ENCODE measurements at places on chromosomes 12 and 14.

DNA sequence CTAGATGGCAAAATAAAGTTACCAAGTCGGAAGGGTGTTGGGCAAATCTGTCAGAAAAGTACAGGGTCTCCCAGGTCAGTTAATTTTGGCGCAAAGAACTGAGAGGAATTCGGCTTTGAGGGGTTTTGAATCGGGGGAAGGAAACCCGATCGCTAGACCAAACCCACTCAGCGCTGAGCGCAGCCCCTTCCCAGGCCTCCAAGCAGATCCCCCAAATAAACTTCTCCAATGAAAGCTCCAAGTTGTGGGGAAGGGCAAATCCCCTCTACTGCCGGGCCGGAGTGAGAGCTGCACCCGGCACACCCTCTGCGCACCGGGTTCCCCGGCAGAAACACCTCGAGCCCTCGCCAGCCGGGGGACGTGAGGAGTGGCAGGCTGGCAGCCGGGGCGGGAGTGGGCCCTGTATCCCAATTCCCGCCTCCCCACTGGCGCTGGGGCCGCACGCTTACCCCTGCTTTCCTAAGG, 441 bp downstream of the E2F7 start:
- DNase-seq: no peak

DNA sequence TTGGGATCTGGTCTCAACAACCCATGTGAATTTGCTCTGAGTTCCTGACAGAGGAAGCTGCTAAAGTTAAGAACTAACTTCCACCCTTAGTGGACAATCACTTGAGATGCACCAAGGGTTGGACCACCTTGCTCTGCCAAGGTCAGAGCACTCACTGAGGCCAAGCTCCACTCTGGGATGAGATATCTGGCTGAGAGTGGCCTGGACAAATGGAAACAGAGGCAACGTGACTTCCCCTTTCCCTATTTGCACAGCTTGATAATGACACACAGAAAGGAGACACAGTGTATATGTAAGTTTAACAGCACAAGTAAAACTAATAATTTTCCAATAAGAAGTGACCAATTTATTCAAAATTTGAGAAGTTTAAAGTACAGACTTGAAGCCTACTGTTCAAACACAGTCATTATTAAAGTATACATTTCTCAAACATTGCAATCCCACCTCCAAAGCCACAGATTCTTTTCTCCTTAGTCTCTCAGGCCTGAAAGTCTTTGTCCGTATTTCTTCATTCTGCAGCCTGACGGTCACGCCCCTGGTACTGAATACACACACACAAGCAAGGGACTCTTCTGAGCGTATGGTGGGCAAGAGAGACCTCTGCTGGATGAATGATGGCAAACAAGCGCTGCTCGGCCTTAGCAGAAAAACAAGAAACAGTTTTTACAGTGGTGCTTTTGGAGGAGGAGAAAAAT, 28.6 kb downstream of the TMEM30B start:
- peak; percentile 46 for DNase-seq

GRCh38 chr12:40336573-40337199, 111.9 kb downstream of the LRRK2 start:
- DNase-seq: no peak

DNA sequence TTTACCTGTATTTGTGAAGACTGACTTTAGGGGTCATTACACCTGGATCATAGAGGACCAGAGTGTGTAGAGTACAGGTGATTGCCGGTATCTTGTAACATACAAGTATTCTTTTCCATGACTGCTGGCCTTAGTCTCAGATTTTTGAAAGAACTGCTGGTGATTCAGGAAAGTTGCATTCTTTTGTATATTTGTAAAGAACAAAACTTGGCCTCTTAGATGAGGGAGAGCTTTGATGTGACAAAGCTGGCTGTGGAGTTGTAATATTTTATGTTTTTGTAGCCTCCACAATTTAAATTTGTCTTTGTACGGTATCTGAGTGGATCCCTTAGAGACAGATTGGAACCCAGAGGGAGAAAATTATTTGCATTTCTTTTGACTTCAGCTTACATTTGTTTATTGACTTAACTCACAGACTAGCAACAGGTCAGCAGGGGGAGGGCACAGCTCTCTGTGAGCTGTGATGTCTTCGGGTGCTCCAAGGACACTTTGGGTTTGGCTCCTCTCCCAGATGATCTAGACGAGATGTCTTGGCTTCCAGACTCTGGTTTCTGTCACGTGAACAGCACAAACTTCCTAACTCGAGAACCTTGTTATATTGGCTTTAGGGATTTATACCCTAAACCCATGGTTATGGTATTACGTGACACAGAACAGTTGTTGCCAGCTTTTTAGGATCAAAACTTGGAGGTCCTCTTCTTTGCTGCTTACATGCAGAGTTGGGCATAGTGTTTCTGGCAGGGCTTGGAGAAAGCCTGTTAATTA, 65.9 kb downstream of the DAAM1 start:
- no peak for DNase-seq

GRCh38 chr12:19884021-19884492, 444.8 kb downstream of the AEBP2 start:
- no peak for DNase-seq

DNA sequence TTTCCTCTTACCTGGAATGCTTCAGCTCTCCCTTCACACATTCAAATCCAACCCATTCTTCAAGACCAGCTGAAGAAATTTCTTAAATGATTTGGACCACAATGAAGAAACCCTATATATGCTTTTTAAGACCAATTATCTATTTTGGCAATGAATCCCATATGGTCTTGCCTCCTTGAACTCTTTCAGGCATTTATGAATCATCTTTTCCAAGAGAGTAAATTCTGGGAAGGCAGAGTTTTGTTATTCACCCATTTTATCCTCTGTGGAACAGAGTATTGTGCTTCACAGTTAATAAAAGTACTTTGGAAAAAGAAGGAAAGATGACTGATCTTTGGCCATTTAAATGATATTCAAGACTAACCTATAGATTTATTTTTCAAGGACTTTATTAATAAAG, 14.0 kb downstream of the GIT2 start:
- DNase-seq: no peak

DNA sequence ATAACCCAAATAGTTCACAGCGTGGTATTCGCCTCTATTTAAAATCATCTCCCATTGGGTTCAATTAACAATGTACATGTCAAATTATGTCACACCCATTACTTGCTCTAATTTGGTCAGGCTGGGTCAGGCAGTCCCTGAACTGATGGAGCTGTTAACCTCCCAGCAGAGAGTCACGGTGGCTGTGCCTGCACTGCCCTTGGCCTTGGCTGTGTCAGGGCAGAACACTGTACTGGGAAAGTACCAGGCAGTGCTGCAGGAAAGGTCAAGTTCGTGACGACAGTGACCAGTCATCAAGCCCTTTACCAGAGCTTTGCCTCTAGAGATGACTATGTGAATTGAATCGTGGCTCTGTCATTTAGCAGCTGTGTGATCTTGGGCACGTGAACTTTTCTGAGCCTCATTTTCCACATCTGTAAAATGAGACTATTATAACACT, 100.0 kb downstream of the ARF6 start:
- no peak for DNase-seq

GRCh38 chr14:101705733-101706508, 55.6 kb upstream of the PPP2R5C start:
- DNase-seq: peak; percentile 66

- no peak for DNase-seq
Measured at GRCh38 chr12:12185414-12185813, 81.4 kb downstream of the LRP6 start.

DNA sequence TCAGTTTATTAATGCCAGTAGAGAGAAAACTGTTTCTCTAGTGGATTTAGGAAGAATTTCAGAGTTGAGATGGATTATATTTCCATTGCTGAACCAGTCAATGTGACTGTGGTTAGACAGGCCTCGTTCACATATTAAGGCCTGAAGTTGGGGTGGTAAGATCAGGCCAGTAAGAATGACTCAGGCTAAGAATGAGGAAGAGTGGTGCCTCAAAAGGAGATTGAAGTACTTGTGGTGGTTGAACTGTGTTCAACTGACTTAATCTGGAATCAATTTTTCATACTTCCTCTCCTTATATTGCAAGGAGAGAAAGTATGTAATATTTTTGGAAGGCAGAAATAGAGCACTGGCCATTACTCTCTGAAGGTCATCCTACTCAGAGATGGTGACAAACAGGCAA, 37.8 kb upstream of the ATF7IP start:
- DNase-seq: no peak

- no peak for DNase-seq
Measured at GRCh38 chr12:6533653-6533922, 729 bp upstream of the GAPDH start.

DNA sequence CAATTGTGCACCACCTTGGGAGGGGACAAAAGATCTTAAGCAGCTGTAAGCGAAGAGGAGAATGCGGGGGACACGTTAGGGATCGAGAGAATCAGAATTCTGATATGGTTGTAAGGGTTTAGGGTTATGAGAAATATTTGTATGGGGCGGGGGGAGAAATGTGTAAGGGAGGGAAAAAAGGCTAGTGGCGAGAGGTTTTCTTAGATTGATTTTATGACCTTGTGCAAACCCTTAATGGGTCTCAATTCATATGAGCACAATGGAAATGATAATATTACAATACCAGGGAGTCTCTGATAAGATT, 396 bp downstream of the NDUFA9 start:
- no peak for DNase-seq

GRCh38 chr12:47214771-47215170, 135.0 kb upstream of the AMIGO2 start:
- peak; percentile 53 for DNase-seq

- DNase-seq: peak; percentile 63
Measured at GRCh38 chr12:107322063-107322462, 228.7 kb upstream of the CRY1 start.

DNA sequence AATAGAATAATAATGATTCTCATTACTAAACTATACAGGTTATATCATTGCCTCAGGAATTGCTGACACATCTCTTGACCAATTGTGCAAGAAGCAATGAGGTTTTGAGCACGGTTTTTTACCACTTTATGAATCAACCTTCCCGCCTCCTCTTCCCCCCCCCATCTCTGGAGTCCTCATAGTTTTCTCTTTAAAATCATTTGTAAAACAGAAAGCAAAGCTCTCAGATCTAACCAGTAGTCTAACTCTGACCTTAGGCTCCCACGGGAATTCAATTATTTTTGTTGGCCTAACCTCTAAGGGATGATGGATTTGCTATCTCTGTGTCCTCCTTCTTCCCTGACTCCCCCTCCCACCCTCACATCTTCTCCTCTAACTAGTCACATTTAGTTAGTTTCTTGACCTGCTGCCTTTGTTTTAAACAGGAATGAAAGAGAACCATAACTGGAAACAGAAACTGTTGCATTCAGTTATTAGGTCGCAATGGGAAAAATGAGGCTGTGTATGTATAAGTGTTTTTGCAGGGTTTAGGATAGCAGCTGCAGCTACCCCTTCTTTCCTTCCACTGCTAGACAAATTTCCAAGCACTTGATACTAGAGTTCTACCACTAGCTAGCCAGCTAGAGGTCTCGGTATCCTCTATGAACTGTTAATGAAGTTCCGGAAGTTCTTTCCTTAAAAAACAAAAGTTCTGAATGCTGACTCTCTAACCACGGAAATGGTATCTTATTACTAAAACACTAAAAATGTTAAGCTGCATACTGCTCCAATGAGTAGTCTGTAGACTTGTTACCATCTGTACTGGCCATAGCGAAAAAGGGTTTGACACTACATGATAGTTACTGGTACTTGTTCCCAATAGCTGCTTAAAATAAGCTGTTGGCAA, 65.4 kb downstream of the TAOK3 start:
- DNase-seq: no peak

GRCh38 chr12:52618216-52618615, at the start of gene KRT73:
Gene KRT73 (minus strand): TSS chr12:52618559. CDS start chr12:52618524, 35 bp downstream.
- DNase-seq: no peak

DNA sequence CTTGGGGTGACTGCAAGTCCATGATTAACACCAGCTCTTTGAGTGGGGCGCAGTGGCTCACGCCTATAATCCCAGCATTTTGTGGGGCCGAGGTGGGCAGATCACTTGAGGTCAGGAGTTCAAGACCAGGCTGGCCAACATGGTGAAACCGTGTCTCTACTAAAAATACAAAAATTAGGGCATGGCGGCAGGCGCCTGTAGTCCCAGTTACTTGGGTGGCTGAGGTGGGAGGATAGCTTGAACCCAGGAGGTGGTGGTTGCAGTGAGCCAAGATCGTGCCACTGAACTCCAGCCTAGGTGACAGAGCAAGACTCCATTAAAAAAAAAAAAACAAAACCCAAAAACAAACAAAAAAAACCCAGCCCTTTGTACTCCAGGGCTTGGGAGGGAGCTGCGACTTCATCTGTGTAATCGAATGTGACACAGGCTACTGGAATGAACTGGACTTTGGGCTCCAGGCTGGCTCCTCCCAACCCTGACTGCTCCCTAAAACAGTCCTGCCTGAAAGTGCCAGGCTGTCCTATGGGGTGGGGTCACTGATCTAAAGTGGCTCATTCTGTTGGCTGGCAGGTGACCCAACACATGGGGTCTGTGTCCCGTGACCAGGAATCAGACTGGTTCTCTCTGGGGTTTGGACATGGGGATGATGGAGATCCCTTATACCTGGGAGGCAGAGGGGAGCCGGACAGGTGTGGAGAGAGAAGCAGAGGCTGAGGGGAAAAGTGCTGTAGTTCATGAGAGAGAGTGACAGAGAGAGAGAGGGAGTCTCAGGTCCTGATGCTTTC, 9.3 kb upstream of the C12orf43 start:
- no peak for DNase-seq

GRCh38 chr12:51275088-51275487, 4.9 kb upstream of the SMAGP start:
- no peak for DNase-seq

DNA sequence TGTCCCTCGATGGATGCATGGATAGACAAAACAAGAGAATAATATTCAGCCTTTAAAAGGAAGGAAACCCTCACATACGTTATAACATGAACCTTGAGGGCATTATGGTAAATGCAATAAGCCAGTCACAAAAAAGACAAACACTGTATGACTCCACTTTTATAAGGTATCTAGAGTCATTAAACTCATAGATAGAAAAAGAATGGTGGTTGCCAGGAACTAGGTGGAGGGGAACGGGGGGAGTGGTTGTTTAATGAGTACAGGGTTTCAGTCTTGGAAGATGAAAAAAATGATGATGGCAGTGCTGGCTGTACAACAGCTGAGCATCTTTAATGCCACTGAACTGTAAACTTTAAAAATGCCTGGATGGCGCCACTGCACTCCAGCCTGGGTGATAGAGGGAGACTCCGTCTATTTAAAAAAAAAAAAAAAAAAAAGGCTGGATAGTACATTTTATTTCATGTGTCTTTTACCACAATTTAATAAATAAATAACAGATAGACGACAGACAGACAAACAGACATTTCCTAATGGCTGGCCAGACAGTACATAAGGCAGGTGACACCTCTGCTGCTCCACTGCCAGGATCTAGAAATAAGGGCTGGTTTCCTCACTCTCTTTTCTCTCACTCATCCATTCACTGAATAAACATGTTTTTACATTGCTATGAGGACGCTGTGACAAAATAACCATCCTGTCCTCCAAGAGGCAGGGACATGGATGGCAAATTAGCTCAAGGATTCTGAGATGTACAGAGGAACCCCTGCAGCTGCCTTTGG, 118.8 kb downstream of the FOXN3 start:
- DNase-seq: no peak

- DNase-seq: no peak
Measured at GRCh38 chr12:130972586-130972950, 18.9 kb downstream of the ADGRD1 start.

All from CD4-positive, alpha-beta T cell (primary cell).